ENCODE measurements at places on chromosomes 16 and 17.

DNA sequence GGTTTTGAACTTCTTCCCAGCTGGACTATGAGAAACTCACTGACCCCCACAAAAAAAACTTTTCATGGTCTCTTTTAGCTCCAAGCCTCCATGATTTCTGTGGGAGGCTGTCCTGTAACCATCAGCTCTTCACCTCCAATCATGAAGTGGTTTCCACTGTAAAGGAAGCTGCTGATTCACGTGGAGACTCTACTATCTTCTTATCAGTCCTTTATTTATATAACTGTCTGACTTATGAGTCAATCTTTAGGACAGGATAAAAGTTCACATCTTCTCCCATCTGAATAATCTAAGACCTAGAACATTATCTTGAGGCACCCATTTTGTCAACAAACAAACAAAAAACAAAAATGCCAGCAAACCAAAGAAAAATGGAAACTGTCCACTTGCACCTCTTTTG lies 409.9 kb downstream of the SLC39A11 start:
- DNase-seq: no peak

DNA sequence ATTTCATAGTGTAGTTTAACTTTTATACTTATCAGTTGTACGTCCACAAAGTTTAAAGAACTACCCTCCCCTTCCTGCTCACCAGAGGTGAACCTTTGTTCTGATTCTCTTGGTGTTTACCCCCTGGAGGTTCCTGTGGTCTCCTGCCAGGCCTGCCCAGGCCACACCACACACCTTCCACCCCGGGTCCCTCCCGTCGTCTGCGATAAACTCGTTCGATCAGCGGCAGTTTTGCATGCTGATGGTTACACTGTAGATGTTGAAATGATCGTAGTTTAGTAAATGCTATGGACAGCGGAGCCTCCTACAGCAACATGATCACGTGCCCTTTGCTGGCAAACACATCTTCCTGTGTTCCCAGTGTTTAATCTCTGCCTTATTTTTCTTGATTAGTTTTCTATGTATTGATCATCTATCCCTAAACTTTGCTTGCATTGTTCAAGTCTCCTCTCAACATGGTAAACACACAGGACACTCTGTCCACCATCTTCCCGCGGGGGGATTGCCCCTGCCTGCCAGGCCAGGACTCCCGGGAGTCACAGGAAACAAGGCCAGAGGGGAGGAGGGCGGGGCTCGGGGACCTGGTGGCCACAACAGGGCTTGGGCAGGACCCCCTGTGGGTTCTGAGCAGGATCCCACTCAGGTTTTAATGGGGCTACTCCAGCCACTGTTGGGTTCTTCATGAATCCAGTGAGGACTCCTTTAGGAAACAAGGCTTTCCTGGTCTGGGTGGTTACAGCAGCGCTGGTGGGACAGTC lies 2.8 kb upstream of the ACSF3 start:
- no peak for DNase-seq

GRCh38 chr17:20122254-20122879 lies 113.2 kb downstream of the SPECC1 start:
- no peak for DNase-seq

DNA sequence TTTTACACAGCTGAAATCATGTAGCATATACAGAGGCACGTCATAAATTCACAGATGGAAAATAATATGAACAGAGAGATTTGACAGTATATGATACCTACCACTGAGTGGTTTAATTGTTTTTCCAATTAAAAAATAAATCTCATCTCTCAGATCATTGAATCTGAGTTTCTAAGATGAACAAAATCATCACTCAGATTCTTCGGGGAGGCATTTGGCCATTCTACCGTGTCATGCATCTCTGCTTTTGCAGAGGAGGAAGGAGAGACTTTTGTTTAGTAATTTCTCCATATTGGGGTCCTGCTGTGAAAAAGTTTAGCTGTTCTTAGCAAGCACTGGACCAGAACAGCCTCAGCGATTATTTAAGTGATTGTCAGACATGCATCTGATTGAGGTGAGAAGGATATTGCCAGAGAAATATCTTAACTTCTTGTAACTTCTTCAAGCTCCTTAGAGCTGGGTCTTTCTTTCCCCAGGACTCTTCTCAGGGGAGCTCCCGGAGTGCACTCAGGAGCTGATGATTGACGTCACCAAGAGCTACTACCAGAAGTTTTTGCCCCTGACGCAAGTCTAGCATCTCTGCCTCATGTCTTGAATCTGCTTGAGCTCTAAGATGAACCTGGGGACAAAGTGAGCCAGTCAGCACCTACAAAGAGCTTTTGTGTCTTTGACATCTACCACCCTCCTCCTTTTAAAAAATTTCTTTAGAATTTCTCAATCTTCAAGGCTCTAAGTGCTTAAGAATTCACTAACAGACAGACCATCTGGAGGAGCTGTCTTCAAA lies 11.9 kb upstream of the PLK1 start:
- no peak for DNase-seq

DNA sequence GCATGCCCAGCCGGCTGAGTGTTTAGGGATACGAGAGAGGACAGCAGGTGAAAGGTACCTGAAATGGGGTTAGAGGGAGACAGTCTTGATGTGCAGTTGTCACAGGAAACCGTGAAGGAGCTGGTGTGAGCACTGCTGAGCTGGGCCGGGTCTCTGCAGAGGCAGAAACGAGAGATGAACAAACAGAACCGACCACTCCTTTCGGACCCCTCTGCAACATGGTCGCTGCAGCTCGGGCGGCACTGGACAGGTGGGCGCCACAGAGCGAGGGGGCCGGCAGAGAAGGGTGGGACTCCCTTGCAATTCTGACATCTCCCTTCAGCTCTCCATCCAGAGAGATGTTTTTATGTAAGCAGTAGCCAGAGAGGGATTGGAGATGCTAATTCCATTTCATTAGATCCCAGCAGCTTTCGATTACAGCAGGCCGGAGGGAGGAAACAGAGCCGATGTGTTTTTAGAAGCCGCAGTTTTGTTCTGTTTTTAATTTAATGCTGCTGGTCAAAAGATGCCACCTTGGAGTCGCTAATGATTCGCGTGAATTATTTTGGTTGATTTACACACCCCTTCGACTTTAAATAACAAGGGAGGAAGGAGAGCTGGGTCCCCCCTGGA lies 86.3 kb upstream of the RPL38 start:
- no peak for DNase-seq

DNA sequence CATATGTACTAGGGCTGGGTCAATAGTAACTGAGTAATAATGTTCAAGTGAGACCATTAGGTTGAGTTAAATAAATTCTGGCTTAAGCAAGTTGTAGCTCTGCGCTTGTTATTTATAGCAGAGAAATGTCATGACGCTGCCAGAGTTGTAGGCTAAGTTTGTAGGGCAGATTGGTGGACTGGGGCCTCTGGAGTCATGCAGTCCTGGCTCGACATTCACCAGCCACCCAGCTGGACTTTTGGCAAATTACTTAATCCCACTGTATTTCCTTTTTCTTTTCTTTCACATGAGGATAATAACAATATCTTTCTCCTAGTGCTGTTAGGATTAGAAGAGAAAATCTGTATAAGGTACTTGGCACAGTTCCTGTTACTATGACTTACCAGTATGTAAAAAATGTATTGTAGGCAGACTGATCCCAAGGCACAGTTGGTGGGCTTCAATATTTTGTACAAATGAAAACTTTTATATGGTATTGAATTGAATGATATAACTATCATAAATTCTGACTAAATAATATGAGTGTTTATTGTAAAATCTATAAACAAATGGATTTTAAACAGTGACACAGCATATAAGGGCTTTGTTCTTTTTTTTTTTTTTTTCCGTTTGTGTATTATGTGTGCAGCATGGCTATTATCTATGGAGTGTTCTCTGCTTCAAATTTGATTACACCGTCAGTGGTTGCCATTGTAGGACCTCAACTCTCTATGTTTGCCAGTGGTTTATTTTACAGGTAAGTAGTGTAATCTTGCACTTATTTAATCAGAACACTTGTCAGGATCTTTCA lies 2.6 kb downstream of the MFSD11 start:
- no peak for DNase-seq

DNA sequence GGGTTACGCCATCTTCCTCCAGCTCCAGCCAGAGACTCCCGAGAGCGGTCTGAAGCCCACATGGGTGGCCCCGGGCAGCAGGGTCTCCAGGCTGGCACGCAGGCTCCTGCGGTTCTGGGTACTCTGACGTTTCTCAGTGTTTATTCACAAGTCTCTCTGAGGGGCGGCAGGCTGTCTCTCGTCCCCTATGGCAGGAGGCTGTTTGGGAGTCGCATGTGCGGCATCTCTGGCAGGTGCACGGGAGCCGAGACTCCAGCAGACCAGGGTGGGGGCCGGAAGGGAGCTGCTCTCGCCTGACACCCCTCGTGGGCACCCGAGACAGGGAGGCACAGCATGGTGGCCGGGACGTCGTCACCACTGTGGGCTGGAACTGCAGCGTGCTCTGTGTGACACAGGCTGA lies 48.1 kb downstream of the ZNF778 start:
- DNase-seq: no peak

DNA sequence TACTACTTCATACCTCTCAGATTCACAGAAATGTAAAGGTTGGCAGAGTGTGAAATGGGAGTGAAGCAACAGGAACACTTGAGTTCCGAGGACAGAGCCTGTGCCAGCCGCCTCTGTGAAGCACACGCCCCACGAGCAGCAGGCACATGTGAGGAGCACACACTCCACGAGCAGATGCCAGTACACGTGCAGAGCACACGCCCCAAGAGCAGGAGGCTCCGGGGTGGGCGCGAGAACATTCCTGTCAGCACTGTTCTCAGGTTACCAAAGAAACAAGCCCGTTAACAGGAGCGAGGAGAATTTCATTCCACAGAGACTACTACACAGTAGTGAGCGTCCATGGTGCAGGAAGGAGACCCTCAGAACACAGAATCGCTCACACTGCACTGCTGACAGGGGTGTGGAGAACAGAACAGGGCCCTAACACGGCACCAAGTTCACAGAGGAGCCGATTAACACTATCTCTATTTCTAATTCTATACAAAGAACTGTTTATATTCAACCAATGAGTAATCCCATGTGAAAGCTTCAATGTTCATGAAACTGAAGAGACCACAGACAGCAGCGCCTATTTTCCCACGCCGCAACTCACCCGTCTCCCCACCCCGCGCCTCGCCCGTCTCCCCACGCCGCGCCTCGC lies 40.1 kb downstream of the KLHDC4 start:
- no peak for DNase-seq

DNA sequence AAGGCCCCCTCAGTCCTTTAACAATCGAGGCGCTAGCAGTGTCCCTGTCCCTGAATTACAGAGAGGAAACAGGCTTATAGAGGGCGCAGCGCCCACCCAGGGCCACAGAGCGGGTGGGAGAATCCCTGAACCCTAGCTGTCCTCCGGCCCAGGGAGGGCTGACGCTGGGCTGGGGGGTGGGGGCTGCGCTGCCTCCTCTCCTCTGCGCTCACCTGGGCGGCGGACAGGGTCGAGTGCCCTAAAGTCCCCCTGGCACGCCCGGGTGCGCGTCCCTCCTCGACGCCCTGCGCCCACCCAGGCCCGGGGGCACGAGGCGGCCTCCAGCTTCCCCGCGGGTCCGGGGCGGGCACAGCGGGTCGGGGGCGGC lies 200.4 kb upstream of the N4BP1 start:
- DNase-seq: no peak

- no peak for DNase-seq
Observed at GRCh38 chr16:65809627-65810026, 556.9 kb upstream of the CDH5 start.

DNA sequence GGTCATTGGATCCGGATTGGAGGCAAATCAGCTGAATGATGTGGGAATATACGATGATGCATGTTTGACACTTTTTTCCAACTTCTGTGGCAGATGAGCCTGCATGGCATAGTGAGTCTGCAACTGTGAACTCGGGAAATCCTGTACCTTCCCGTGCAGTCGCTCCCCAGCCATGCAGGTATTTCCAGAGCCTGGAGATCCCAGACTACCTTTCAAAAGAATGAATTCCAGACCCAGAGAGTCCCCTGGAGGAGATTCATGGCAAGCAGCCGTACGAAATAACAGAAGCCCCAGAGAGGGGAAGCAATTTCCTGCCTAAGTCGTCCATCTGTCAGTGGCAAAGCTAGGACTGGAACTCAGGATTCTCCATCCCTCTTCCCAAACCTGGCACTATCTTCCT lies 75.7 kb upstream of the FAM20A start:
- DNase-seq: no peak

- DNase-seq: no peak
Observed at GRCh38 chr17:68446626-68447041, 10.7 kb downstream of the WIPI1 start.

DNA sequence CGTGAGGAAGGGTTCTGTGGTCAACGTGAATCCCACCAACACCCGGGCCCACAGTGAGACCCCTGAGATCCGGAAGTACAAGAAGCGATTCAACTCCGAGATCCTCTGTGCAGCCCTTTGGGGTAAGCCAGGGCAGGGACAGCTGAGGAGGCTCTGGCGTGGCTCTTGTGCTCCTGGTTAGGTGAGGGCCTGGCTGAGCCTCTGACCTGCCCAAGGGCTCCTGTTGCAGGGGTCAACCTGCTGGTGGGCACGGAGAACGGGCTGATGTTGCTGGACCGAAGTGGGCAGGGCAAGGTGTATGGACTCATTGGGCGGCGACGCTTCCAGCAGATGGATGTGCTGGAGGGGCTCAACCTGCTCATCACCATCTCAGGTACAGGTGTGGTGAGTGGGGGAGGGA lies 4.2 kb upstream of the C17orf107 start:
- no peak for DNase-seq

- DNase-seq: no peak
Observed at GRCh38 chr16:9050102-9050830, 41.2 kb upstream of the HAPSTR1 start.

- DNase-seq: no peak
Observed at GRCh38 chr16:17345043-17345442, 125.7 kb downstream of the XYLT1 start.

DNA sequence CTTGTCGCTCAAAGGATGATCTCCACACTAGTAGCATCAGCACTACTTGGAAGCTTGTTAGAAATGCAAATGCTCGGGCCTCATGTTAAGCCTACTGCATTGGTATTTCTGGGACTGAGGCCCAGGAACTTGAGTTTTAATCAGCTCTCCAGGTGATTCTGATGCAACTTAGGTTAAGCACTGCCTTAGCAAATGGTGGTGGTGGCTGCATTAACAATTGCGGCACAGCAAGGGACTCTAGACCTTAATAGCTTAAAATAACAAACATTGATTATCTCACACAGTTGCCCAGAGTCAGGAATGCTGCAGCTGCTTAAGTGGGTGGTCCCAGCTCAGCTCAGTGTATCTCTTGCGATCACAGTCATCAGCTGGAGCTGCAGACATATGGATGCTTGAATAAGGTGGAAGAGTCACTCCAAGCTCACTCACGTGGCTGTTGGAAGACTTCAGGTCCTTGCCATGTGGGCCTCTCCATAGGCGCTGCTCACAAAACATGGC lies 25.8 kb downstream of the HS3ST3A1 start:
- no peak for DNase-seq

- no peak for DNase-seq
Observed at GRCh38 chr16:5041600-5042133, 7.9 kb upstream of the NAGPA start.

Measured in D721Med (cell line).